Myocyte (in vitro differentiated cells): ENCODE measurements at places on chromosomes 3 and 15. TPM values are rescaled to one million over a fixed set of nuclear protein-coding genes. Genes with fewer than 3 reads are reported as not detected.

GRCh38 chr3:94619643-94620042, 556.8 kb downstream of the NSUN3 start:
- DNase-seq, result no peak

- DNase-seq, result no peak
These were observed 22.4 kb upstream of the SEMA4B start for GRCh38 chr15:90178468-90179435.

- no peak for DNase-seq
These were observed 150.8 kb downstream of the TMEM108 start for GRCh38 chr3:133188996-133189395.

The ABHD10 gene
- 27.1 and 30.1 TPM in 2 replicates for total RNA-seq

The KCNAB1 gene
- total RNA-seq, result 0.16 and 0.40 TPM in 2 replicates

DNA sequence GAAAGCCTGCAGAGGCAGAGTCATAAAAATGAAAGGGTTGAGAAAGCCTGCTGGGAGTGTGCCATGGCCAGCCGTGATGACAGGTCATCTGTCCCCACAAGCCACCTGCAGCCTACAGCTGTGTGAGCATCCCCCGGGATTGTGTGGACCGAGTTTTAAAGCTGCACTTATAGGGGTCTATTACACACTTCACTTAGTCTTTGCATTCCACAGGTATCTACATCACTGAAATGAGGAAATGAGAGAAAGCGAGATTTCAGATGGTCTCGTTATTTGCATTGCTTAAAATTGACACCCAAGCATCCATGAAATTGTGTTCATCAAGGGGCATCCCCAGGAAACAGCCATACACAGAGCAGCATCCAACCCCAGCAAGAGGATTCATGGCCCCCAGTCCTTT, 137.6 kb upstream of the TRIM42 start:
- DNase-seq, result no peak

DNA sequence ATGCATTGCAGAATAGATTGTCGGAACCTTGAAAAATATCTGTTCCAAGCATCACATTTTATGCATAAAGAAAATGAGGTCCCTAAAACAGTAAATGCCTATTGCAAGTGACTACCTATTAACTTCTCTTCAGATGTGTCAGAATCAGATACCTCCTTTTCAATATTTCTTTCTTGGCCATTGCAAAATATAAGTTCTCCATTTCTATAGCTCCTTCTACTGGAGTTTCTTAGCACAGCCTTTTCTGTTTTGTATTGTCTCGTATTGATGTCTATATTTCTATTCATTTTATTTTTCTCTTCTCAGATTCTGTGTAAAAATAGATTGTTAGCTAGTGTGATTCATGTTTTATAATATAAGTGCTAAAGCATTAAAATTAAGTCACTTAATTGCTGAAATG, 63.4 kb downstream of the PPARG start:
- no peak for DNase-seq

- peak; percentile 18 for DNase-seq
These were observed 56.5 kb upstream of the FNDC3B start for GRCh38 chr3:171982828-171983227.

The ACTRT3 gene
- 2.8 and 3.1 TPM in 2 replicates for total RNA-seq

The POPDC2 gene
- total RNA-seq, result 3.5 and 4.2 TPM in 2 replicates

GRCh38 chr3:169992781-169993180, 26.2 kb downstream of the SEC62 start:
- no peak for DNase-seq

DNA sequence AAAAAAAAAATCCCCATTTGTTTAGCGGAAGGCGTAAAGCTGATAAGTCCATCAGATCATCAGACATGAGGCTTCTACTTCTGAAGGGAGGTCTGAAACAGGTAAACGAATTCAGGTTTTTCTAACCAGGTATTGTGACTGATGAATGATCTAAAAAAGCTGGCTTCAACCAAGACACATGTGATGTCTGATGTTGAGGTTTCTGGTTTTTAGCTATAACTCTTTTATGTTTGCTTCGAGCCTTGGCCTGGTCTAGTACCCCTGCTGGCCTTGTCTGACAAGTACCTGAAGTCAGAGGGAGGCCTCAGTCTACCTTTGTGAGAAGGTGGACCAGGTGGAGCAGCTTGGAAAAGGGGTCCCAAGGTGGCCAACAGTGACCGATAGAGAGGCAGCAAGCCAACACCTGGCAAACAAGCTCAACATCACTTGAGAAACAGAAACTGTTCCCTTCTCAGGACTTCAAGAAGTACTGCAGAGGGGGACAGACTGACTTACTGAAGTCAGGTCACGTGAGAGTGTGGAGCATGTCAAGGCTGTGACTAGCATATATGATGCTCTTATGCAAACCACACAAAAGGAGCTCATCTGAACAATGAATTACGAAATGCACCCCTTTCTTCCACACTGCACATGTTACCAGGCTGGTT, 33.0 kb upstream of the CA12 start:
- no peak for DNase-seq

The CCRL2 gene
- 0.78 and 2.1 TPM in 2 replicates for total RNA-seq

DNA sequence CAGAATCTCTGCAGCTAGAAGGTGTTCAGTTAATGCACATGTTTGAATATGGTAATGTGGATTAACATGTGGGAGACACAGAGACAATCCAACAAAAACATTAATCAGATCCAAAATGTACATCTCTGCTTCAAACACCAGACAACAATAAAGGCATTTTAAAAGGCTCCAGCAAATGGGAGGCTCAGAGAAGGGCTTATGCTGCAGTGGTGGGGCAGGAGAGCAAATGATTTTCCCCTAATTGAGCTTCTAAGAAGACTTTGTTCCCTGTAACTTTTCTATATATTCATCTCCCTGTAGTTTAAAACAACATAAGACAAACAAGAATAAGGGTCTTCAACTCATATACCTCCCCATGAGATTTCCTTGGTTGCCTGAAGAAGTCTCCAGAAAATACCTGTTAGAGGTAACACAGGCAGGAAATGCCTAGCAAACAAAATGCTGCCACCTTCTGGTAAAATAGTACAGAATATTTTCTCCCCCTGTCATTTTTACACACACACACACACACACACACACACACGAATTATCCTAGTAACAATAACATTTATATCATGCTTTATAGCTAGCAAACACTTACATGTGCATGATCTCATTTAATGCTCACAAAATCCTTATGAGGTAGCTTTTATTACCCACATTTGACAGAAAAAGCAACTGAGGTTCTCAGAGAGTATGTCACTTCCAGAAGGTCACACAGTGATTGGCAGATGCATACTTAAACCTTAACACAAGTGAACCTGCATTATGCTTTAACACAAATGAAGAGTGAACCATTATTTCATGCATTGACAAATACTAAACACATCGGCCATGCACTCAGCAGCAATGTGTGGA, 123.4 kb upstream of the MB21D2 start:
- DNase-seq, result peak; percentile 38

GRCh38 chr3:6287088-6287875, 573.6 kb upstream of the GRM7 start:
- DNase-seq, result no peak

- DNase-seq, result no peak
These were observed 57.3 kb upstream of the PPP2R3A start for GRCh38 chr3:135908225-135908624.

GRCh38 chr3:159904911-159905310, 83.7 kb upstream of the IL12A start:
- no peak for DNase-seq

DNA sequence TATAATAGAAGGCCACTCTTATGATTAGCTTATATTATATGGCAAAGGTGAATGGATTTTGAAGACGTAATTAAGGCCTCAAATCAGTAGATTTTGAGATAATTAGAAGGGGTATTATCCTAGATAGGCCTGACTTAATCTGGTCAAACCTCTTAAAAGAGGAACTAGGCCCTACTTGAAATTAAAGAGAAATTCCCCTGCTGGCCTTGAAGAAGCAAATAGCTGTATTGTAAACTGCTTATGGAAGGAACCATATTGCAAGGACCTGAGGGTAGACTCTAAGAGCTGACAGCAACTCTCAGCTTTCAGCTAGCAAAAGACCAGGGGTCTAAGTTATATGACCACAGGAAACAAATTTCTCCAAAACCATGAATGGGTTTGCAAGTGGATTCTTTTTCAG, 219.0 kb upstream of the ONECUT1 start:
- DNase-seq, result no peak

DNA sequence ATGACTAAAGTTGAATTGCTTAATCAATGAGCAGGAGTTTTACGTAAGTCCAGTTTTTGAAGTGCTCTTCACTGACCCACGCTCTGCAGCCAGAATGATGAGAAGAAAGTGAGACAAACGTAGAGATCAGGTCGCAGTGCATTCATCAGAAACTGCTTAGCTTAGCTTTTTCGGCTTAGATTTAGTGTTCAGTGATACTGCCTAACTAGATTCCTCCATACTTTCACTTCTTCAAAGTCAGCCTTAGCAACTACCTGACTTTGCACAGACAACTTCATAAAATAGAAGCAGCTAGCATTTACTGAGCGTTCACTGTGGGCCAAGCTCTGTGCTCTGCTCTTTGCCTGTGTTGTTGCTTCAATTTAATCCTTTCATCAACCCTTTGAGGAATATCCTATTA, 116.1 kb downstream of the KCNH8 start:
- no peak for DNase-seq

DNA sequence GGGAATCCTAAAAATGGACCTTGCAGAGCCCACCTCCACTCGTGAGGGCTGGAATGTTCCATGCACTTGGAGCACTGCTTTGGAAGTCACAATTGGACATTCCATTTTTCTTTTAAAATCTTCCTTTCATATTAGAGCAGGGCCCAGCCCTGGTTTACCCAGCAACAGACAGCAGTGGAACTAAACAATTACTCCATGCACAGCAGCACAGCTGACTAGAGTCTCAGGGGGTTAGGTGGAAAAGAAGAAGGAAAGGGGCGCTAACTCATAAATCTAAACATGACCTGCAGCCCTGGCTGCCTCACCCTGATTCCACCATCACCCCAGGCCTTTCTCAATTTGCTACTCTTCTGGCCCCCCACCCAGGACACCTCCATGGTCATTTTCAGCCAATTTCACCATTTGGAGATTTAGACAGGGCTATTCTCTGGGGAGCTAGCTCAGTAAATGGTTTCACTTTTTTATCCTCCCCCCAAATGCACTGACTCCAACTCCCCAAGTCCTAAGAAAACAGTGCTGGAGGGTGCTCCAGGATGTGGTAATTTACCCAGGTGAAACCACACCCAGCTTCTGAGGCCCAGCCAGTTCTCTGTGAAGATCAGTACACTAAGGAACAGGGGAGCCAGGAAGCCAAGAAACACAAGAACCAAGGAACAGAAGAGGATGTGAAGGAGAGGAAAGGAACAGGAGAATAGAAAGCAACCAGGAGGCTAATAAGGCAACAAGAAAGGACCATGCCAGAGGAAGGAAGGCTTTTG, 1.6 kb upstream of the LRRC31 start:
- DNase-seq, result no peak

GRCh38 chr3:128382221-128382807, 84.4 kb downstream of the DNAJB8 start:
- no peak for DNase-seq

DNA sequence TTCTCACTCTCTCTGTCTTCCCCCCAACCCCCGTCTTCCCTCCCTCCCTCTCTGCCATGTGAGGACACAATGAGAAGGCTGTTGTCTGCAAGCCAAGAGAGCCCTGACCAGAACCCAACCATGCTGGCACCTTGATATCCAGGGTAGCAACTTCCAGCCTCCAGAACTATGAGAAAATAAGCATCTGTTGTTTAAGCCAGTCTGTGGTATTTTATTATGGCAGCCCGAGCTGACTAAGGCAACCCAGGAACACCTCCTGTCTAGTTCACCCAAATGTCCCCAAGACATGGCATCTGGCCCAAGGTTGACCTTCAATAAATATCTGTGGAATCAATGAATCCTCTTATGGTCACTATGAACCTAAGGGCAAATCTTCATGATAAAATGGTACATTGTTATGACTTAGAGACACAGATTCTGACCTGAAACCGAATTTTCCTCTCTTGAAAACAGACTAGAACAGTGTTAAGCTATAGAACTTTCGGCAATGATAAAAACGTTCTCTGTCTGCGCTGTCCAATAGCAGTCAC, 26.5 kb downstream of the RFTN1 start:
- peak; percentile 17 for DNase-seq

DNA sequence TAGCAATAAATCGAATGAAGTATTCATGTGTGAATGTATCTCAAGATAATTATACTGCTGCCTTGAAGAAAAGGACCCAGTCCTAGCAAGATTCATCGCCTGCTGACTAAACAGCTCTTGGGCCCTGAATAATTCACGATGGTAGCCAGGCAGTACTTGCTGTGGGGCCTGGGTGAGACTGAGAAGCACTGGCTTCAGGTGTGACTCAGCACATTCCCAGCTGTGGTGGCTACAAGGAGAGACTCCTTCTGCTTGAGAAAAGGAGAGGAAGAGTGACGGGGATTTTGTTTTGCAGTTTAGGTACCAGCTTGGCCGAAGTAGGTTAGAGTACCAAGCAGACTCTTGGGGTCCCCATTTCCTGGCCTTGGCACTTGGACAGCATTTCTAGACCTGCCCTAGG, 47.6 kb upstream of the CD200R1L start:
- DNase-seq, result peak; percentile 75

DNA sequence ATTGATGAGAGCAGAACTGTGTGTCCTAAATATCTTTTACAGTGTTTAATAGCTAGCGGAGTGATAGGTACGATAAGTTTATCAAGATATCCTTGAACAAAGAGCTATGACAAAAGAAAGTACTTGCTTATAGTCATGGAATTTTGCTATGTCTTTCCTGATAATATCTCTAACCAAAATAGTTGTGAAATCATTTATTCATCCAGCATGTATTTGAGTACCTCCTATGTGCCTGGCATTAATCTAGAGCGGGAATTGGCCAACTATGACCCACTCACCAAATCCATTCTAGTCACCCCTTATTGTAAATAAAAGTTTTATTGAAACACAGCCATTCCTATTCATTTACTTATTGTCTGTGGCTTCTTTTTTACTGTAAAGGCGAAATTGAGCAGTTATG, 46.6 kb downstream of the ZFAND6 start:
- DNase-seq, result no peak

- DNase-seq, result peak; percentile 74
These were observed 22.6 kb upstream of the ANPEP start for GRCh38 chr15:89837134-89837829.

The GPR27 gene
- total RNA-seq, result not detected in 2 replicates

DNA sequence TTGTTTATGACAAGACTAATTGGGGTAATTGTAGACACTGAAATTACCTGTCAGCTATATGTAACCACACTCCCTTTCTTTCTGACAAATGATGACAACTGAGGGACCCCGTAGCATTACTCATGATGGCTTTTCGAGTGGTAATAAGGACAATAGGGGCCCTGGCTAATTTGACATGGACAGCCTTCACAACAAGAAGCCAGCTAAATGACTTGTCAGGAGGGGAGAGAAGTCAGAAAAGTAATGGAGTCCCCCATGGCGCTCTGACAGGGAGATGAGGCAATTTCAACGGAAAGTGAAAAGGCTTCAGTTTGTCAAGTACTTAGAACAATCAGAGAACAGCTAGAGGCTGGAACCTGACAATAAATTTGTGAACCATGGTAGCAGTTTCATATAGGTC, 177.3 kb downstream of the CDIN1 start:
- no peak for DNase-seq

The PIERCE2 gene
- total RNA-seq, result 5.4 and 8.5 TPM in 2 replicates

The RTP4 gene
- 0.11 TPM in 1 of 2 replicates, not detected in the other for total RNA-seq
